ENCODE measurements at places on chromosomes 1 and 21.

- DNase-seq: no peak
Observed at GRCh38 chr21:35294231-35294898, 245.3 kb upstream of the RUNX1 start.

DNA sequence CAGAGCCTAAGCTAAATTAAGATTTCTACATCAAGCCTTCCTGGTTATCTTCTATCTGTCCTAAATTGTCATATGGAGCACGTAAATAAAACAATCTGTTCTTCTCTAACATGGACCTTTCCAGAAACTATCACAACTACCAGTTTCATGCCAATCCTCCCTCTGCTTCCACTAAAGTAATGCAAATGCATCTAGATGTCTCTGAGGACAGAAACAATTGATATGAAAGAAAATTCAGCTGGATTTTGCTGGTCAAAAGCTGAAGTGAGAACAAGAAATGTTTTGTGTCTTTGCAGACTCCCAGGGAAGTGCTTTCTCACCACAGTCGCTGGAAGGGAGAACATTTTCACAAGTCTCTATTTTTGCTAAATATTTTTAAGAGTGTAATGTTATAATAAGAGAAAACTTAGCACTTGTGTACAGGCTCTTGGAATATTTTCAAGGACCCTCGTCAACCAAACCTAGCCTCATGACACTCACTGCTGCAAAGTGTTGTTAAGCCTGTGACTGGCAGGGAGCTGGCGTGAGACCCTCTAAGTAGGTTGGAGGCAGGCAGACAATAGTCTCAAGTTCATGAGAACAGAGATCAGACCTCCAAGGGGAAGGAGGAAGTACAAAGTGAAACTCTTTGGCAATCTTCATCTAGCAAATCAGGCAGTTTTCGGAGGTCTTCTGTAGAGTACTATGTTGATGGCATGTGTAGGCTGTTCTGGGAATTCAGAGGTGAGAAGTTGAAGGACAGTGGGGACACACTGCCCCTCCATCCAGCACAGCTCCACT lies 38.8 kb downstream of the DNASE2B start:
- no peak for DNase-seq

DNA sequence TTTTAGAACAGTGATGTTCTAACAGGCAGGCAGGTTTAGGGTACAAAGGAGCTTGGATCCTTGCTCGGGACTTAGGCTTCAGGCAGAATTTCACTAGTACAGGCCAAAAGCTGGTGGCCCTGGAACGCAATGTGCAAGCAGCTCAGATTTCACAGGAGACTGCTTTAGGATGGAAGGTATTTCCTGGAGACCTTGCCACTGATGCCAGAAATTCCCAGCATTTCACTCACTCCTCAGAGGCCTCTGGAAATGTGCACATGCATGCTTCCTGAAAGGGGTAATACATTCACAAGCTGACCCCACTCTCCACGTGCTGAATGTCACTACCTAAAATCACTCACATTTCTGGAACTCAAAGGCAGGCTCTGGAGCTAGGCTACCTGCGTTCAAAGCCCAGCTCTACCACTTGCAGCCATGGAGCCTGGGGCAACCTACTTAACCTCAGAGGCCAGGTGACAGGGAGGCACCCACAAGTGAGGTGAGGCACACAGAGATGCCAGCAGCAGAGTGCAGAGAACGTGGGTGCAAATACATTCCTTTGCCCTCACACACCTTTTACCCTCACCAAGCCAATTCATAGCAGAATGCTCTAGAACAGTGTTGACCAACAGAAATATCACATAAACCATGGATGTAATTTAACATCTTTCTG lies 56.5 kb downstream of the CDC7 start:
- no peak for DNase-seq

DNA sequence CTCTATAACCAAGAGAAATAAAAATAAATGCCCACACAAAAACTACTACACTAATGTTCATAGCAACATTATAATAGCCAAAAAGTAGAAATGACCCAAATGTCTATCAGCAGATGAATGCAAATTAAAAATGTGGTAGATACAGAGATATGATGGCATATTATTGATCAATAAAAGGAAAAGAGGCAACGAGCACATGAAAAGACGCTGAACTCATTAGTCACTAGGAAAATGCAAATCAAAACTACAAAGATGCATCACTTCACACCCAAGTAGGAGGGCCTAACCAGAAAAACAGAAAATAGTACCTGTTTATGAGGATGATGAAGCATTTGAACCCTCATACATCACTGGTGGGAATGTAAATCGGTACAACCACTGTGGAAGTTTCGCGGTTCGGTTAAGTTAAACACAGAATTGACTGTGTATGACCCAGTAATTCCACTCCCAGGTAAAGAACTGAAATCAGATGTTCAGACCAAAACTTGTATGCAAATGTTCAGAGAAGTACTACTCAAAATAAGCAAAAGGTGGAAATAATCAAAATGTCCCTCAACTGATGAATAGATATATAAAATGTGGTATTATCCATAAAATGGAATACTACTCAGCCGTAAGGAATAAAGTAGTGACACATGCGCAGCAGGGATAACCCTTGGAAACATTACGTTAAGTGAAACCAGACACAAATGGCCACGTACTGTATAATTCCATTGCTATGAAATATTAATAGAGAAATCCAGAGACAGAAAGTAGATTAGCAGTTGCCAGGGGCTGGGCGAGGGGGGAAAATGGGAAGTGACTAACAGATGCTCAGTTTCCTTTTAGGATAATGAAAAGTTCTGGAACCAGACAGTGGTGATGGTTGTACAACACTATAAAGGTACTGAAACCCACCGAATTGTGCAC lies 3.1 kb downstream of the USP48 start:
- no peak for DNase-seq

DNA sequence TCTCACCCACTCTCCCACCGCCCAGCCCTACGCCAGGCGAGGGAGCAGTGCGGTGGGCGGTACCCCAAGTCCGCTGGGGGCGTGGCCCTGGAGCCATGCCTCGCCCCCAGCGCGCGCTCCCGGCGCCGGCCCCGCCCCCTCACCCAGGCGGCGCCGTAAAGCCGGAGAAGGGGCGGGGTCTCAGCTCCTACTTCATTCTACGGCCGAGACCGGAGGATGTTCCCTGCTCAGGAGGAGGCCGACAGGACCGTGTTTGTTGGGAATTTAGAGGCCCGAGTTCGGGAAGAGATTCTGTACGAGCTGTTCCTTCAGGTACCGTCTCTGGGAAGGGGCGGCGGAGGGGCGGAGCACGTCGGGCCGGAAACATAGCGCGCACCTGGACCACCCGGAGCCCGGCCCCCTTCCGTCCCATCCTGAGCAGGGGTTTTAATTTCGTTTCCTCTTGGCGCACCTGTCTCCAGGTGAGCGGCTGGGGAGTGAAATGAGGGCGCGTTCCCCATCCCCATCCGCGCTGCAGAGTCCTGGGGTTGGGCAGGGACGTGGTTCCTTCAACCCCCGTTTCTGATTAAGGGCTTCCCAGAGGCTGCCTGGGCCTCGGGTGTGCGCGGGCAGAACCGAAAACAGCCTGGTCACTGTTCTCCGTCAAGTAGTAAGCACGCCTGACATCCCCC lies at the start of gene RBM11:
Gene RBM11 (plus strand): TSS at position 187 of the 671 bp plus-strand sequence. CDS start 30 bp downstream, at position 217.
- DNase-seq: no peak

DNA sequence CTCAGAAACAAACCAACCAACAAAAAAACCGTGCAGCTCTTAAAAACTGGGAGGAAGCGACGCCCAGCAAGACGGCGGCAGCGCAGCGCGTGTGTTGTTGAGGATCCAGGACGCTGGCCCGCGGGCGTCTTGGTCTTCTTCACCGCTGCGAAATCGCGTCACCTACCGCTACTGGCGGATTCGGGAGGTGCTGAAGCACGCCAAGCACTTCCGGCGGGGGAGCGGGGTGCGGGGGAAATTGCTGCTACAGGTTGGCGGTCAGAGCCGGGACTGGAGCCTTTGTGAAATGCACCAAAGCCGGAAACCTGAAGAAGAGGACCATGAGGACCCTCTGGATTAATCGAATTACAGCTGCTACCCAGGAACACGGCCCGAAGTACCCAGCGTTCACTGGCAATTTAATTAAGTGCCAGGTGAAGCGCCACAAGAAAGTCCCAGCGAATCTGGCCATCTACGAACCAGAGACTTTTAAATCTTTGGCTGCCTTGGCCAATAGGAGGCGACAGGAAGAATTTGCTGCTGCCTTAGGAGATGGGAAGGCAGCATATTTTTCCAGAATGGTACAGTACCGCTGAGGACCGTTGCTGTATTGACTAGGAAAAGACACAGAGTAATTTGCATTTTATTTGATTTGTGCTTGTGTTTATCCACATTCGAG lies 11.9 kb upstream of the RIPPLY3 start:
- DNase-seq: no peak
